ENCODE measurements at places on chromosomes 4 and X.

- no peak for DNase-seq
Measured at GRCh38 chrX:70496491-70496890, 51.9 kb downstream of the DLG3 start.

DNA sequence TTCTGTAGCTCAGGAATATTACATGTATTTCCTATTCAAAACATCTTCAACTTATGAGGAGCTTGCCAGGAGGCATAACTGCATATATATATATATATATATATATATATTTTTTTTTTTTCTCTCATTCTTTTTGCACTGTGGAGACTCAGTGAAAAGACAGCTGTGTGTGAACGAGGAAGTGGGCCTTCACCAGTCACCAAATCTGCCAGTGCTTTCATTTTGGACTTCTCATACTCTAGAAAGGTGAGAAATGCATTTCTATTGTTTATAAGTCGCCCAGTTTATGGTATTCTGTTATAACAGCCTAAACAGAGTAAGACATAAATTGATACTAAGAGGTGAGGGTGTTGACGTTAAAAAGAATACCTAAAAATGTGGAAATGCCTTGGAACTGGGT, 710.6 kb downstream of the TRAM1L1 start:
- no peak for DNase-seq

GRCh38 chr4:128358231-128358912, 70.8 kb upstream of the PGRMC2 start:
- DNase-seq, result no peak

- no peak for DNase-seq
Measured at GRCh38 chr4:54723220-54723619, 65.5 kb downstream of the KIT start.

DNA sequence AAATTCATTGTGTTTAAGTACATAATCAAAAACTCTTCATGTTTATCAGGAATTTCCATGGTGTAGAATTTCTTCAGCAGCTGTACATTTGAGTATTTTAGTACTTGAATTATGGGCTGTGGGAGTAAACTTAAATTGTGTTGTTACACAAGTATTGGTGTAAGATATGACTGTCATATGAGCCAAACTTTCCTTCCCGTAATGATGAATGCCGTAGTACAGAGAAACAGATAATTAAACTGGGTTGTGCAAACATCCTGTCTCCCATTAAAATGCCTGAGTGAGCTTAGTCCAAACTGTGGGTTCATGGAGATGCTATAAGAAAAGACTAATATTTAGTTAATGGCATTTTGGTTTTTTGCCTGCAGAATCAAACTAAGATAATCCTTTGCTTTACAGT, 159.2 kb downstream of the SLC4A4 start:
- no peak for DNase-seq

DNA sequence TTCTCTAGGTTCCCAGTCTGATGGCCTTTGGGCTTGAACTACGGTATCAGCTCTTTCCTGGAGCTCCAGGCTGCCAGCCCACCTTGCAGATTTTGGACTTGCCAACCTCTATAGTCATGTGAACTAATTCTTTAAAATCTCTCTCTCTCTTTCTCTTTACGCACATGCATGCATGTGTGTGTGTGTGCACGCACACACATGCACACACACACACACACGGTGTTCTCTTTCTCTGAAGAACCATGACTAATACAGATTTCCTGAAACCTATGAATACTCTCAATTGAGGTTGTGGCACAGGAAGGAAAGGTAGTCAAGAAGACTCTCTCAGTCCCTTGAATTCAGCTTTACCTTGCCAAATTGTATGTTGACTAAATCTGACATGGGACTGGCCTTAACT, 6.2 kb upstream of the ZCCHC13 start:
- DNase-seq, result no peak

DNA sequence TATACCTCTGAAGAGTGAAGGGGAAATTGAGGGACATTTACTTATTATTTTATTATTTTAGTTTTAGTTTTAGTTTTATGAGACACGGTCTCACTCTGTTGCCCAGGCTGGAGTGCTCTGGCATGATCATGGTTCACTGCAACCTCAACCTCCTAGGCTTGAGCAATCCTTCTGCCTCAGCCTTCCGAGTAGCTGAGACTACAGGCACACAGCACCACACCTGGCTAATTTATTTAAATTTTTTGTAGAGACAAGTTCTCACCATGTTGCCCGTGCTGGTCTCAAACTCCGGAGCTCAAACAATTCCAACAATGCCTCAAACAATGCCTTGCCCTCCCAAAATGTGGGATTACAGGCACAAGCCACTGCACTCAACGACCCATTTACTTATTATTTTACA, 68.4 kb upstream of the BMP2K start:
- no peak for DNase-seq

DNA sequence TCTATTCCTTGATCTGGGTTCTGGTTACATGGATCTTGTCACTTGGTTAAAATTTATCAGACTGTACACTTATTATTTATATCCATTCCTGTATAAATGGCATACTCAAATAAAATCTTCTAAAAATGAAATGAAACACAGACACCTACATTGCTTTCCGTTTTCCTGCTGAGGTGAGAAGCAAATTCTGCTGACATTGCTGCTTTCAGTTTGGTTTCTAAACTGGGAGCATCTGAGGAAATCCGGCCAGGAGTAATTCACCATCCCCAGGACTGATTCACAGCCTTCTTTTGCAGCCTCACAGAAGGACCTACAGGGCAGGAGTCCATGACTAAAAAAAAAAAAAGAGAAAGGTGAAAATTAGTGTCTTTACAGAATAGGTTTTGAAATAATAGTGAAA, 93.6 kb downstream of the CORIN start:
- no peak for DNase-seq

- DNase-seq, result no peak
Measured at GRCh38 chr4:24589448-24589847, 5.1 kb upstream of the DHX15 start.

GRCh38 chr4:147307896-147308674, 172.8 kb upstream of the EDNRA start:
- no peak for DNase-seq

DNA sequence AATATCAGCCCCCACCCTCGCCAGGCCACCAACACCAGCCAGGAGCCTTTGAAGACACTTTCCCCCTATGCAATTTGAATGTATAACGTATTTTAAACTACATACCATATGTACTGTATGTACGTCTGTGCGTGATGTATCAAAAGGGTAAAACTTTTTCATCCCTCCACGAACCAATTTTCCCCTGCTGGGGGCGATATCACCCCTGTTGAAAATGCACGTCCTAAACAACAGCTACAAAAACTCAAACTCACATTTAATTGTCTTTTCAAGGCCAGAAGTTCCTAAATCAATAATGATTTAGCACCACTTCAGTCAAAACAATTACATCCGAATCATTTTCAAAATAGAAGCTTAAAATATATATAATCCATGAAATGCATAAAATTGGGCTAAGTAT, 1.4 kb downstream of the VEGFD start:
- DNase-seq, result no peak

GRCh38 chr4:40121515-40121914, 64.9 kb downstream of the N4BP2 start:
- no peak for DNase-seq

DNA sequence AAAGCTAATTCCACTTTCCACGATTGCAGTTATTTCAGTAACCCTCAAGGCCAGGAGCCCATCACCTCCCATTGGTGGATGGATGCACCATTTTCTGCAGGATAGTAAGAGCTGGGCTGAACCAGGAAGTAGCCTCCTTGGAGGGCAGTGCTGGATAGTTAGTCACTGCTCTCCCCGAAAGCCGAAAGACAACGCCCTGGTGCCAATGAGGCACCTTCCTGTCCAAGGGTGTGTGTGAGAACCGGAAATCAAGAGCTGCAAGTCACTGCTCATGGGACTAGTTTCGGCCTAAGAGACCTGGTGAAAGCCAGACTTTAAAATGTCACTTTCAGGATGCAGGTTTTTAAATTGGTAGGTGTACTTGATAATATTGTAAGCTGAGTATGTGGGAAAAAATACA, 203.8 kb upstream of the HS3ST1 start:
- no peak for DNase-seq

- DNase-seq, result no peak
Measured at GRCh38 chr4:177596035-177596434, 153.8 kb upstream of the AGA start.

DNA sequence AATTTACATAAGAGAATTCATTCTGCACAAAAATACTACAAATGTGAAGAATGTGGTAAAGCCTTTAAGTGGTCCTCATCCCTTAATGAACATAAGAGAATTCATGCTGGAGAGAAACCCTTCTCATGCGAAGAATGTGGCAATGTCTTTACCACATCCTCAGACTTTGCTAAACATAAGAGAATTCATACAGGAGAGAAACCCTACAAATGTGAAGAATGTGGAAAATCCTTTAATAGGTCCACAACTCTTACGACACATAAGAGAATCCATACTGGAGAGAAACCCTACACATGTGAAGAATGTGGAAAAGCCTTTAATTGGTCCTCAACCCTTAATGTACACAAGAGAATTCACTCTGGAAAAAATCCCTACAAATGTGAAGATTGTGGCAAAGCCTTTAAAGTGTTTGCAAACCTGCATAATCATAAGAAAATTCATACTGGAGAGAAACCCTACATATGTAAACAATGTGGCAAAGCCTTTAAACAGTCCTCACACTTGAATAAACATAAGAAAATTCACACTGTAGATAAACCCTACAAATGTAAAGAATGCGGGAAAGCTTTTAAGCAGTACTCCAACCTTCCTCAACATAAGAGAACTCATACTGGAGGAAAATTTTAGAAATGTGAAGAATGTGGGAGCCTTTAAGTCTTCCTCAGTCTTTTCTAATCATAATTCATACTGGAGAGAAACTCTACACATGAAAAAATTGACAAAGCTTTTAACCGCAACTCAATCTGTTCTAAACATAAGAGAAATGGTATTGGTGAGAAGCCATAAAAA, 37.4 kb downstream of the ZNF718 start:
- no peak for DNase-seq

GRCh38 chr4:14631806-14632440, 370.4 kb upstream of the CPEB2 start:
- no peak for DNase-seq

GRCh38 chr4:4633431-4633830, 91.6 kb upstream of the STX18 start:
- DNase-seq, result no peak

DNA sequence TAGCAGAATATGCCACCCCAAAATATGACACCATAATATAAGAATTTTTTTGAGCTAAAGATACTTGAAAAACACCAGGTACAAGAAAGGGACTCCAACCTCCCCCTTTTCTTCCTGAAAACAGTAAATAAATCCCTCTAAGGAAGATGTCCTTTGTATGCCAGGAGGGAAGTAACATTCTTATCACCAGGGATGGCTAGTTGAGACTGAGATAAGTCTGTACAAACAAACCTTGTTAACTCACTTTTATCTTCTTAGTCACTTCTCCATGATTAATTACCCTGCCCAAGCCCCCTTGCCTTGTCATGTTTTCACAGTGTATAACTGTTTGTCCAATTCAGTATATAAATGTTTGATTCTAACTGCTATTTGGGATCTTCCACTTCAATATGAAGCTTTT, 888.0 kb downstream of the PCDH18 start:
- no peak for DNase-seq

GRCh38 chrX:150212672-150213480, 150.2 kb upstream of the MAMLD1 start:
- no peak for DNase-seq

- no peak for DNase-seq
Measured at GRCh38 chrX:10233696-10234095, 76.9 kb downstream of the CLCN4 start.

DNA sequence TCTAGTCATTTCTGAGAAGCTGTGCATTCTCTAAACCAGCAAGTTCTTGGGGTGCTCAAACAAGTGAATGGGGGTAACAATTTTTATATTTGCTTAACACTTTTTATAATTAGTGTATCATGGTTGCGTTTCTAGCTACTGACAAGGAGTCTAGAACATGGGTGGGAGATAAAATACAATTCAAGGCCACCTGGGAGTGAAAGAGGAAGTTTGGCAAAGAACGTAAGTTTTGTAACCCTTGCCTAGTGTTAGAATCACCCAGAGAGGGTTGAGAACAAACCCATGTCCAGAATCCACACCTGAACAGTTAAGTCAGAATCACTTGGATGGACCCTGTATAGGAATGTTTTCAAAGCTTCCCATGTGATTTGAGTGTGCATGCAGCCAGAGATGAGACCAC, 92.7 kb downstream of the AFF2 start:
- DNase-seq, result no peak

- DNase-seq, result no peak
Measured at GRCh38 chr4:184400375-184400870, 73.9 kb downstream of the IRF2 start.

Data from effector CD4-positive, alpha-beta T cell (primary cell).